ENCODE measurements at places on chromosomes 3 and 15.

GRCh38 chr3:187995667-187996066 is 158.3 kb upstream of the LPP start:
- no peak for DNase-seq

GRCh38 chr15:29518442-29518841 is 248.8 kb upstream of the NSMCE3 start:
- no peak for DNase-seq

GRCh38 chr15:100163961-100164360 is 177.8 kb downstream of the ADAMTS17 start:
- DNase-seq: no peak

DNA sequence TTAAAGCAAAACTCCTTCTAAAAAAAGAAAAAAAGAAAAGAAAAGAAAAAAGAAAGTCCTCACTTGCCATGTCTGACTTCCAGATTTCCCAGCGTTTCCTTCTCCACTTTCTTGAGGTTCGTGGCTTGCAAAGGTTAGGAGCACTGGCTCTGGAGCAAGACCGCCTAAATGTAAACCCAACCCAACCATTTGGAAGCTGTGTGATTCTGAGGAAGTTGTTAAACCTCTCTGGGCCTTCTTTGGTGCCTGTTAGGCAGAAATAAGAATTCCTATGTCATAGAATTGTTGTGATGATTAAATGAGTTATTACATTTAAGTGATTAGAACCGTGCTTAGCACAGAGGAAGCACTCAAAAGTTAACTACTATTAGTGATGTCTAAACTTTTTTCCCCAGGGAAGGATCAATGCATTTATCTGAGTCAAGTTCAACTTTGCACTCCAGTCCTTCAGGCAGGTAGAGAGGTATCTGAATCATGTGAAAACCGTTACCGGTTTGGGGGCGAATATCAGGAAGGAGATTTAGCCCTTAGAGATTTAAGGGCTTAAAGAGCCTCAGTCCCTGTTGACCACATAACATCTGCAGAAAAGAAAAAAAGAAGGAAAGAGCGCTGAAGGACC is 78.3 kb upstream of the HES1 start:
- no peak for DNase-seq

DNA sequence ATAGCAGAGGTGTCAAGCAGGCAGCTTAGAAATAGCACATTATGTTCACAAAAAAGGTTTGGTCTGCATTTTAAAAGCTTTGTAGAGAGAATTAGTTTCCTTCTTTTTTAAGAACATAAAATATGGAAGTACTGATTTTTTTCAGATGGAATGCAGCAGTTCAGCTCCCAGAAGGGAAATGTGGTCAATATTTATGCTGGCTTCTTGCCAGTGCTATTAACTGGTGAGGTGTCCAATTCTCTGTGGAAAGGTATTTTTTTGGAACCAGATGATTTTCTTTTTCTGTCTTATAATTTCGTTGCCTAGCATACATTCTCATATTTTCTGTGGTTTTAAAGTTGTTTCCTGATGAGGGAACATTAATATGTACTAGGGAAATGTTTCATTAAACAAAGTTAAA is 211.4 kb upstream of the ZNF385D start:
- DNase-seq: no peak

GRCh38 chr3:172617013-172617706 is 93.7 kb downstream of the NCEH1 start:
- no peak for DNase-seq

DNA sequence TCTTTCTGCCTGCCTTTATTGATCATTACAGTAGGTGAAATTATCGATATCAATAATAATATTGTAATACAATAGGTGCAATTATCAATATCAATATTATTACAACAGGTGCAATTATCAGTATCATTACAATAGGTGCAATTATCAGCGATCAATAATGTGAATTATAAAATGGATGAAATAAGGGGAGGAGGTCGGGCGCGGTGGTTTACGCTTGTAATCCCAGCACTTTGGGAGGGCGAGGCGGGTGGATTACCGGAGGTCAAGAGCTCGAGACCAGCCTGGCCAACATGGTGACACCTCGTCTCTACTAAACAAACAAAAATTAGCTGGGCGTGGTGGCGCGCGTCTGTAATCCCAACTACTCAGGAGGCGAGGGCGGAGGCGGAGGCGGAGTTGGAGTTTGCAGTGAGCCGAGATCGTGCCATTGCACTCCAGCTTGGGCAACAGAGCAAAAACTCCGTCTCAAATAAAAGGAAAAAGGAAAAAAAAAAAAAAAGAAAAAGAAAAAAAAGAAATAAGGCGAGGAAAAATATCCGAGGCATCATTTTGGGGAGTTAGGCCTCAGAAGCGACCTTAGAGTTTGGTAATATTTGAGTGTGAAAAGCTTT is 611 bp upstream of the BNIP2 start:
- DNase-seq: peak; percentile 81

- DNase-seq: no peak
These were observed 37.6 kb upstream of the ADCY5 start for GRCh38 chr3:123486460-123486859.

GRCh38 chr3:151468284-151468917 is 7.5 kb upstream of the IGSF10 start:
- peak; percentile 54 for DNase-seq

DNA sequence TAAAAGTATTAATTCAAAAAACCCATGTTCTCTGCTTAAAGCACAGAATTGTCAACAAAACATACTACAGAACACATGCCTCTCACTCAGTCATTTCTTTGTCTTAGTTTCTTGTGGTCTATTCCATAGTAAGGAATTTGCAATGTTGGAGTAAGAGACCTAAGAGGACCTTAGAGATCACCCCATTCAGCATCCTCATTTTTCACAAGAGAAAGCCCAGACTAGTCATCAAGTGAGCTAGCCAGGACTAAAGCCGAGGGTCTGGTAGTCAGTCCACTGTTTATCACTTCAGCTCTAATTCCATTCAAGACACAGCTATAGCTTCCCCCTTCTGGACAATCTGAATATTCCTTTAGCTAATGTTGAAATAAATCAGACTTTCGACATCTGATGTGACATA is 601.1 kb downstream of the FHIT start:
- DNase-seq: no peak

DNA sequence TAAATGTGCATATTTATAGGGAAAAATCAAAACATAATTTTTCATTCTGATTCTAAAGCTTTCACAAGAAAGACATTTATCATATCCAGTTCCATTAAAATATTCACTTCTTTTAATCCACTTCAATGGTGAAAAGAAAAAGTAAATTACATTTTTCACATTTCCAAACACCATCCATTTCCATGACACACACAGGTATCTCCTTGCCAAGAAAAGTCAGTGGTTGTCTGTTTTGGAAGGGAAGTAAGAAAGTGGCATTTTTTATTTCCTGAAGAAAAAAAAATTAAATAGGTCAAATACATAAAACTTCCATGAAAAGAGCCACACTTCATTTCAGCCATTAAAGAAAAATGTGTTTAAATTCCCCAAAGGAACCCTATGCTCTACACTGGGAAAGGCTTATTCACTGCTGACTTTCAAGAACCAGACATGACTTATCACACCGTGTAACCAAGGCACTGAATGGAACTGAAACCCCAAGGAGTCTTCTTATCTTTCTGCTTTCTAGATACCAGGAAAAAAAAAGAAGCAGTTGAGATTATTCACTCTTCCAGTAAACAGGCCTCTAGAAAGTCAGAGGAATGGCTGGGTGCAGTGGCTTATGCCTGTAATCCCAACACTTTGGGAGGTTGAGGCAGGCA is 44.5 kb downstream of the OSBPL10 start:
- no peak for DNase-seq

GRCh38 chr3:160793722-160794252 is 37.8 kb downstream of the PPM1L start:
- no peak for DNase-seq

DNA sequence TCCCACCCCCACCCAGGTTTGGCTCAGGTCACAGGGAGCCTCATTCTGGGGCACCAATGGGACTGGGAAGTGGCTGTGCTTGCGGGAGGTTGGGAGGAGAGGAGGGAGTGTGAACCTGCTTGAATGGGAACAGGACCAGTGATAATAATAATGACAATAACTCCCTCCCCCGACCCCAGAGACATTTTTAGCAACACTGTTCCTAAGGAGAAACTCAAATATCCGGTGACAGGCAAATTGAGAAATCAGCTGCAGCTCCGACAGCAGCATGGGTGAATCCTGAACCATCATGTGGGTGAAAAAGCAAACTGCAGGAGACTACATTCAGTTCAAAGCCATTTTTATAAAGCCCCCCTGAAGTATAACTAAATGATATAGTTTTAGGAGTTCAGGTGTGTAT is 11.6 kb upstream of the RPL29 start:
- no peak for DNase-seq

- no peak for DNase-seq
These were observed 224.4 kb upstream of the LYSMD4 start for GRCh38 chr15:99957642-99958013.

GRCh38 chr15:90686435-90687218 is 30.5 kb upstream of the BLM start:
- no peak for DNase-seq

DNA sequence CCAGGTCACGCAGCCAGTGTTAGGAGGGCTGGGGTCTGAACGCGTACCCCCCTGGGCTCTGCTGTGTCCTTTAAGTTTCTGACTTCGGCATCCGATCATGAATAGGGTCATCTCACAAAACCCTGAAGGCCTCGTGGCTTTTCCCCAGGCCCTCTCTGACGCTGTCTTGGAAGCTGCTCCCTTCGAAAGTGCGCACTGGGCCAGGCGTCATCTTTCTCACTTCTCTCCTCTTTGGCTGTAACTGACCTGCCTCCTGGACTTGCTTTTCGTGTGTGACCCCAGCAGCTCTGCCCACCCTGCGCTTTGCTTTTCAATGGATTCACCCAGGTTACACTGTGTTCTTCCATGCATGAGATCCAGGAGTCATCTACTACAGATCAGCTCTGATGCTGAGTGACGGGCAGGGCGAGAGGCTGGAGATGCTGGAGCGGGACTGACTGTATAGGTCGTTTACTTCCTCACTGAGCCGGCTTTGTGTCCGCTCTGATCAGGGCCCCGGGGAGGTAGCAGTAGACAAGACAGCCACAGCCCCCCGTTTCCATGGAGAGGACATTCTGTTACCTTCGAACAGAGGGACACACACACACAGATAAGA is 45.0 kb upstream of the PCSK6 start:
- DNase-seq: no peak

GRCh38 chr15:65903296-65904073 is 34.2 kb downstream of the RAB11A start:
- peak; percentile 34 for DNase-seq

DNA sequence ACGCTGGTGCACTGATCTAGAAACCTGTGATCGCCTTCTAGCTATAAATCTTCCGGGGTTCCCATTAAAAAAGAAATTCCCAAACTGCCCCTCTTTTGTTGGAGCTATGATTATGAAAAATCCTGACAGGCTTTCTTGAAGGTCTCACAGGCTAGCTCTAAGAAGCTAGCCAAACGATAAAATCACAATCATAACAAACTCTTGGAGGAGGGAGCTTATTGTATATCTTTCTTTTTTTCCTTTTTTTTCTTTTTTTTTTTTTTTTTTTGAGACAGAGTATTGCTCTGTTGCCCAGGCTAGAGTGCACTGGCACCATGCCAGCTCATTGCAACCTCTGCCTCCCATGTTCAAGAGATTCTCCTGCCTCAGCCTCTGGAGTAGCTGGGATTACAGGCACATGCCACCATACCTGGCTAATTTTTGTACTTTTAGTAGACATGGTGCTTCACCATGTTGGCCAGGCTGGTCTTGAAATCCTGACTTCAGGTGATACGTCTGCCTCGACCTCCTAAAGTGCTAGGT is 72.0 kb downstream of the MYO1E start:
- DNase-seq: no peak

- DNase-seq: no peak
These were observed 3.5 kb upstream of the DCUN1D1 start for GRCh38 chr3:182983876-182984275.

DNA sequence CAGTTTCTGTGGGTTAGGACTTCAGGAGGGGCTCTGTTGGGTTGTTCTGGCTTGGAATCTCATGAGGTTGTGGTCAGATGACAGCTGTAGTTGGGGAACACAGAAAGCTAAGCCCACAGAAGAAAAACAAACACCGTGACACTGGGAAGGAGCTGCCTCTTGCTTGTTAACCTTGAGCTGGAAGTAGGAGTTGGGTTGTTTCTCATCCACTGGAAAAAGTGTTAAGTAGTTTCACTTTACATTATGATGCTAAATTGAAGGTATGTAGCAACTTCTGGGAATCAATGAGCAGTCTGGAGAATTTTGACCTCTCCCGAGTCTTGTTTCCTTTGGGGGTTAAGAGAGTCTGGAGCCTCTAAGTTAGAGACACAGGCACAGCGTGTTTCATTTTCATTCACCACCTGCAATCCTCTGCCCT is 20.4 kb downstream of the HACD3 start:
- DNase-seq: no peak

DNA sequence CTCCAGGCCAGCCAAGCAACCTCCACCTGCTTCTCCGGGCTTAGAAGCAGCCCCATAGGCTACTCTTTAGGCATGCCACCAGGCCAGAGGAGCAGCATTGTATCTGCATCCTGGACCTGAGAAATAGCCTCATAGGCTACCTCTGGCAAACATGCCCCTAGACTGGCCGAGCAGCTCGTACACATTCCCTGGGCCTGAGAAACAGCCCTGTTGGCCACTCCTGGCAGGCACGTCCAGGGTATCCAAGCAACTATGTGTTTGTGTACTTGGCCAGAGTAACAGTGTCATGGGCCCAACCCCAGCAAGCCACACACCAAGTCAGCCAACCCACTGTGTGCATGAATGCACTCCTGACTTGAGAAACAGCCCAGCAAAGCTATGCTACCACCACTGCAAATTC is 498.7 kb upstream of the CDIN1 start:
- no peak for DNase-seq

DNA sequence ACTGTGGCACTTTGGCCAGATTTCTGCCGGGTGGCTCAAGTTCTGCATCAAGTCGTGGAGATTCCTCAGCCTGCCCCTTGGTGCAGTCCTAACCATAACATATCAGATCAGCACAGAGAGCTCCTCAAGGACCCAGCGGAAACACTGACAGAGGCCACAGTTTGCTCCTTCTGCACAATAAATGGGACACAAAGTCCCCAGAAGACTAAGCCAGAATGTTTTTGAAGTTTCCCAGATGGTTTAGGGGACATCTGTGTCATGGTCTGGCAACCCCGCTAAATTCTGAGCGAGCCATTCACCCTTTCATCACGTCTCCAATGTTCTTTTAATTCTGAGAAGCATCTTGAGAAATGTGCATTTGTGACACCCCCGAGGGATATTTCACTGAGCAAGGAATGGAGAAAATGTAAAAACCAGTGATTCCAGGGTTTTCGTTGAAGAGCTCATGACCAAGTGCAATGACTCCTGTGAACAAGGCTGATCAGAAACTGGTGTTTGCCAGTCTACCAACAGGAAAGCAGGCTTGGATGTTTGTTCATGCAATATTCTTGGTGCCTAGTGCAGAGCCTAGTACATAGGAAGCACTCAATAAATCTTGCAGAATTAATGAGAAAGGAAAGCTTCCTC is 64.8 kb upstream of the LMCD1 start:
- no peak for DNase-seq

DNA sequence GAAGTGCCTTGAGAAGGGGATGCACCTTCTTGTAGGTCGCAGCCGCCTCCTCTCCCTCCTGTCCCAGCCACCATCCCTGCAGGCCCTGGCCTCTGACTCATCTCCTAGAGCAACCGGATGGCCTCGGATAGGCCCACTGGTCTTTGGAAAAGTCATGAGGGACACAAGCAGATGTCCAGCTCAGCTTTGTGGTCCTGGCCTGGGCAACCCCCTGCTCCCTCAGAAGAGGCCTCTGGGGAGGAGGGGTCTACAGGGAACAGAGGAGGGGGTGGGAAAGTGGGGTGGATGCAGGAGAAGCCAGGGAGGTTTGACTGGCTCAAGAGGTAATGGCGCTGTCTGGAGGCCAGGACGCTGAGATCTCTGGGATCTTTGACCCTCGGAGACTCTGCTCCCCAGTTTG is 259.2 kb upstream of the TLE3 start:
- no peak for DNase-seq

GRCh38 chr3:73708956-73709355 is 84.2 kb upstream of the PDZRN3 start:
- no peak for DNase-seq
